ENCODE measurements at places on chromosomes 6 and 20. TPM values are rescaled to one million over a fixed set of nuclear protein-coding genes. Genes with fewer than 3 reads are reported as not detected.

Gene DPPA5
- not detected for total RNA-seq

Gene PPP1R16B
- 0.60 TPM for total RNA-seq

Gene DDRGK1
- 44.4 TPM for total RNA-seq

Gene CFAP206
- total RNA-seq: not detected

Gene GFOD1
- 24.2 TPM for total RNA-seq

Gene CFB
- 11.4 TPM for total RNA-seq

Gene COL19A1
- under 0.01 TPM for total RNA-seq

Gene CGA
- not detected for total RNA-seq

Gene MAFB
- total RNA-seq: 1.1 TPM

Gene ULBP1
- 2.1 TPM for total RNA-seq

Gene SCRT2
- total RNA-seq: not detected

Gene TTK
- 0.70 TPM for total RNA-seq

Gene HNF4A
- not detected for total RNA-seq

Gene STK38
- 34.3 TPM for total RNA-seq

Gene TBX18
- total RNA-seq: 29.6 TPM

Gene CPXM1
- 13.2 TPM for total RNA-seq

Gene GJA1
- total RNA-seq: 110 TPM

Gene IMPG1
- total RNA-seq: not detected

Gene BPIFA3
- not detected for total RNA-seq

Gene STX11
- total RNA-seq: 0.17 TPM

Gene WASF1
- total RNA-seq: 20.2 TPM

Gene WTAP
- 52.9 TPM for total RNA-seq

Gene MYH7B
- not detected for total RNA-seq

Gene EYA2
- 0.94 TPM for total RNA-seq

Gene UBE3D
- 15.0 TPM for total RNA-seq

Gene SLC22A7
- total RNA-seq: not detected

Gene LY6G6F
- total RNA-seq: not detected

Gene VWA7
- not detected for total RNA-seq

Gene GPANK1
- 13.4 TPM for total RNA-seq

Gene ATP6V1G2
- total RNA-seq: 2.7 TPM

Gene NKX2-2
- total RNA-seq: not detected

Gene GCM1
- total RNA-seq: not detected

Gene ACSS1
- total RNA-seq: 34.0 TPM

Gene UNC5CL
- 0.12 TPM for total RNA-seq

Gene MUC22
- not detected for total RNA-seq

Gene OR2J3
- not detected for total RNA-seq

Gene MCCD1
- not detected for total RNA-seq

Gene BEND3
- total RNA-seq: 0.60 TPM

Gene XKR7
- total RNA-seq: not detected

Gene HDGFL1
- not detected for total RNA-seq

Gene SLCO4A1
- 0.26 TPM for total RNA-seq

Gene VSTM2L
- total RNA-seq: 8.6 TPM

Gene GRM1
- not detected for total RNA-seq

Gene GNRH2
- total RNA-seq: not detected

Gene RFX6
- not detected for total RNA-seq

Gene PABPC1L
- 6.9 TPM for total RNA-seq

Gene CCN6
- total RNA-seq: not detected

Gene PPP1R14C
- not detected for total RNA-seq

Gene POLR1C
- 18.2 TPM for total RNA-seq

Gene PTGIS
- total RNA-seq: 58.2 TPM

Gene PXT1
- total RNA-seq: not detected

Gene E2F1
- 1.8 TPM for total RNA-seq

Gene BAG2
- total RNA-seq: 12.2 TPM
